T-helper 1 cell (primary cell): ENCODE measurements at places on chromosomes 7 and 10.

DNA sequence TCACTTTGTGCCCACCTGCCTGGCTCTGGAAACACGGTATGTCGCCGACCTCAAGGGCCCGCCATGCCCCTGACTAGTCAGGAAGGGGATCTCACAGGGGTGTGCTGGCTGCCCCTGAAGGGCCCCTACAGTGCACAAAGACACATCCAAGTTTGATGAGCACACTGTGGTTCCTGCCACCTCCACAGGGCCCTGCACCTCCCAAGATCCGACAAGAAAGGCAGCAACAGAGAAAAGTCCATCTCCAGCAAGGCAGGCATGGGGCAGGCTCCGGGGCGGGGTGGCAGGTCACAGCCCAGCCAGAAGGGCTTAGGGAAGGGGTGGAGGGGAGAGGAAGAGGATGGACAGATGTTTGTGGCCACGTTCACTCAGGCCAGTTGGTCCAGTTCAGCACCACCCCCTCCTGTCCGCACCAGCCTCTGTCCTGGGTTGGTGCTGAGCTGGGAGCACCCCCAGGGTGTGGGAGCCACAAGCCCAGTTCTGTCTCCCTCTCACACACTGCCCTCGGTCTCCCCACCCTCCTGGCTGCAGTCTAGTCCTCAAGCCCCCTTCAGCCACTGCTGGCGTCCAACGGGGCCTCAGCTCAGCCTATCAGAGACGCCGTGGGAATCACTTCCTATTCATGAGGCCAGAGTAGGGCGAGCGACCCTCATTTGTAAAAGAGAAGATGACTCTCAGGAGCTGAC, 11.5 kb downstream of the DRGX start:
- no peak for DNase-seq

GRCh38 chr10:72334825-72335393, 19.8 kb downstream of the DNAJB12 start:
- DNase-seq, result peak; percentile 81

GRCh38 chr7:7779888-7780287, 61.5 kb upstream of the RPA3 start:
- no peak for DNase-seq

- no peak for DNase-seq
Measured at GRCh38 chr7:67593794-67594193, 597.2 kb downstream of the TYW1 start.

DNA sequence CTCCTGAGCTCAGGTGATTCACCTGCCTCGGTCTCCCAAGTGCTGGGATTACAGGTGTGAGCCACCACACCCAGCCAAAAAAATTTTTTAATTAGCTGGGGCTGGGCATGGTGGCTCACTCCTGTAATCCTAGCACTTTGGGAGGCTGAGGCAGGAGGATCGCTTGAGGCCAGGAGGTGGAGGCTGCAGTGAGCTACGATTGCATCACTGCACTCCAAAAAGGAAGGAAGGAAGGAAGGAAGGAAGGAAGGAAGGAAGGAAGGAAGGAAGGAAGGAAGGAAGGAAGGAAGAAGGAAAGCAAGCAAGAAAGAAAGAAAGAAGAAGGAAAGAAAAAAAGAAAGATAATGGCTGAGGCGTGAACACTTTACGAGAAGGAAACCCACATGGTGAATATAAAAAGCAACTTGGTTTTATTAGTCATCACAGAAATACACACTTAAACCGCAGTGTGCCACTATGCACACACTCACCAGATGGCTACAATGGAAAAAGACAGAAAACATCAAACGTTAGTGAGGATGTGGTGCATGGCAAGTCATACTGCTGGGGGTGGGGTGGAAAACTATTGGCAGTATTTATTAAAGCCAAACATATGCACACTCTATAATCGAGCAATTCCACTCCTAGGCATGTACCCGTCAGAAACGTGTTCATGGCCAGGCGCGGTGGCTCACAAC, 4.4 kb upstream of the CCL26 start:
- no peak for DNase-seq

- no peak for DNase-seq
Measured at GRCh38 chr10:89677341-89677740, 24.0 kb upstream of the KIF20B start.

DNA sequence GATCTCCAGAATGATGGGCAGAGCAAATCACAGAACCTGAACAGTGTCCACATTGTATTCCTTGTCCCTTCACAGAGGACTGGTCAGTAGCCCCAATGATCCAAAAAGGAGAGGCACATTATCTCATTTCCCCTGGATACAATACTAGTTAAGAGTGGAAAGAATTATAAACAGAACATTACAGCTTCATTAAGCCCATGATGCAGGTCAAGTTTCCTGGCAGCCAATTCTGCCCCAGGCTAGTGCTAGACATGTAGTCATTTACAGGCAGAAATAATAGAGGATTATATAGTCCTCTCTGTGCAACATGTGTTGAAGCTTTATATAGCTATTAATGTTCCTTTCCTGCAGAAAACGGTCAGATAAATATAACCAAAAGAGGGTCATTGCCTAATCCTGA, 124.3 kb upstream of the WNT16 start:
- no peak for DNase-seq

GRCh38 chr10:112261281-112261822, 21.8 kb upstream of the TECTB start:
- DNase-seq, result no peak

DNA sequence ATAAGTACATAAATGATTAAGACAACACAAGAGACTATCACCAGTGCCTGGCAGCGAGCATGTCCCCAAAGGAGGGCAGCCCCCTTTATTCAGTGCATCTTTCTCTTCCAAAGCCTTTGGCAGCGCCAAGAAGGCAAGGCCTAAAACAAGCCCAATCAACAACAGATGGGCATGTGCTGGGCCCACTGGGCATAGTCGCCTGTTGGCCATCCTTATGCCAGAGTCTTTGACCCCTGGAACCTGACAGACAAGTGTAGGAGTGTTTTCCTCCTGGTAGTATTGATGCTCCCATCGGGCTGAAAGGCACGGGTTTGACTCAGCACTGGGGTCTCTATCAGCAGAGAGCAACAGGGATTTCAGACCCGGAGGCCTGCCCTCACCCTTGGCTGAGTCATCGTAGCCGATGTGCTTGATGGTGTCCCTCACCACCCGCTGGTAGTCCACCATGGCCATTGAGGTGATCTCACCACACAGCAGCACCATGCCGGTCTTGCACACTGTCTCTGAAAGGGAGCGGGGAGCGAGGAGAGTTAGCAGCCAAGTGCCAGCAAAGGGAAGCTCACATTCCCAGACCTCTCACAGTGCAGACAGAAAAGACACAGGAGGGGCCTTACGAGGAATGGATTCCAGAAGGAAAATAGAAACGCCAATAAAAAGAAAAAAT, 5.8 kb downstream of the MAT1A start:
- no peak for DNase-seq

DNA sequence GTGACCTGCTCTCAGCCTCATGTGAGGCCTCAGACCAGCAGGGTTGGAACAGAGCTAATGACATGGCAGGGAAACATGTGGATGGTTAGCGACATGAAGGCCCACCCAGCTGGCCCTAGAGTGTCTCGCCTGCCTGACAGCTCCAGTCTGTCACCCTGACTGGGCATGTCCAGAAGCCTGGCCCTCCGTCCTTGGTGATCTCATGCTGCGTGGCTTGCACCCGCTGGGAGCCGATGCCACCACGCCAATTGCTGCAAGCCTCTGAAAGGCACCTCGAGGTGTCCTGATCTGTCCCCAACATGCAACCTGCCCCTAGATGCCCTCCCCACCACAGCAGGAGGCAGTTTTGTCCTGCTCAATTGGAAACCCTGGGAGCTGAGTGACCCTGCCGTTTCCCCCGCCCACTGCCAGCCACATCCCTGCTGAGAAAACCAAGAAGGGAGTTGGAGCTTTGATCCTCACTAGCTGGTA, 27.8 kb upstream of the RET start:
- no peak for DNase-seq

DNA sequence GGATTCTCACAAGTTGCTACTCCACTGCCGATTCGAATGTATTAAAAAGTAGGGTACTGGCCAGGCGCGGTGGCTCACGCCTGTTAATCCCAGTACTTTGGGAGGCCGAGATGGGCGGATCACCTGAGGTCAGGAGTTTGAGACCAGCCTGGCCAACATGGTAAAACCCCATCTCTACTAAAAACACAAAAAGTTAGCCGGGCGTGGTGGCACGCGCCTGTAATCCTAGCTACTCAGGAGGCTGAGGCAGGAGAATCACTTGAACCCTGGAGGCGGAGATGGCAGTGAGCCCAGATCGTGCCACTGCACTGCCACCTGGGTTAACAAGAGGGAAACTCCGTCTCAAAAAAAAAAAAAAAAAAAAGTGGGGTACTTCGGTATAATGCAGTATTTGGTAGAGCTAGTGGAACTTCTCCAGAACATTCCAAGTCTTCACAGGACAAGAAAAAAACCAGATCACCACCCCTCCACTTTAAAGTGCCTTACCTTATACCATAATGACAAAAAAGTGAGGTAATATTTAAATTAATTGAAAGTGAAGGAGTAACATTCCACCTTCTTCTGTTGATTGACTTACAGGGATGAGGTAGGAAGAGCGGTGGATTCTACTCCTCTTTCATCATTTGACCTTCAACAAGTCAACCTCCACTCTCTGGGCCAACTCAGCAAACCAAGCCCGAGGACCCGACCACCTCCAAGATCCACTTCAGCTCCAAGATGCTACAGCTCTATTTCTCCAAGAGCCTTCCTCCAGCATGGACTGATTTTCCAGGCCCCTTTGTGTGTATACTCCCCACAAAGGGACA, 2.0 kb downstream of the BAZ1B start:
- DNase-seq, result peak; percentile 21

DNA sequence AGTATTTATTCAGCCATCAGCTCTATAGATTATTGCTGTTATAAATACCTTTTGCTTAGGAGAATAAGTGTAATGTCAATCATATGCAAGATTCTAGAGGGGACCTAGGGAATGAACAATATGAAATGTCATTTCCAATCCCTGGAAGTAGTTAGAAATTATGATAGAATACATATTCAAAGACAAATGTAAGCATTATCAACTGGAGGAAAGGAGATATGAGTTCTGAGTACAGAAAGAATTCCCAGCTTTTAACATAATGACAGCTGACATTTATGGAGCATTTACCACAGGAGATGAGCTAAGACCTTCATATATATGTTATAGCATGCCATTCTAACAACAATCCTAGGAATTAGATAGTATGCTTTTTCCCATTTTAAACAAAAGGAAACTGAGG, 86.2 kb downstream of the FAM13C start:
- no peak for DNase-seq

- DNase-seq, result no peak
Measured at GRCh38 chr7:78438433-78438832, 639.9 kb downstream of the PHTF2 start.

GRCh38 chr7:132319481-132319880, 256.8 kb downstream of the PLXNA4 start:
- DNase-seq, result no peak

- no peak for DNase-seq
Measured at GRCh38 chr10:126933116-126933515, 27.9 kb downstream of the DOCK1 start.

DNA sequence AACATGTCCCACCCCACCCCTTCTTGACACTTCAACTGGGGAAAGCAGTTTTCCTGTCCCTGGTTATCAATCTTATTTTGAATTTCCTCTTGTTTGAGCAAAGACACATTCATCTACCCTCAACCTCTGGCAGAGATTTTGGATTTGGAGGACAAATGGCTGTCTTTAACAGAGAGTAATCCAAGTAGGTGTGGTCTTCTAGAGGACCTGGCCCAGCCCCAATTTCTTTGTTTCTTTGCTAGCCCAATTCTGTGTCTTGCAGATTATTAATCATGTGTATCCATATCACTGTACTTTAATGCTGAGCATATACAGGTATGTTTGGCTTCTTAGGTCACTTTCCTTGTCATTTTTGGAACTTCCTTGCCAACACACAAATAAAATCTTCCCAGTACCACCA, 58.8 kb upstream of the ADCY1 start:
- no peak for DNase-seq

DNA sequence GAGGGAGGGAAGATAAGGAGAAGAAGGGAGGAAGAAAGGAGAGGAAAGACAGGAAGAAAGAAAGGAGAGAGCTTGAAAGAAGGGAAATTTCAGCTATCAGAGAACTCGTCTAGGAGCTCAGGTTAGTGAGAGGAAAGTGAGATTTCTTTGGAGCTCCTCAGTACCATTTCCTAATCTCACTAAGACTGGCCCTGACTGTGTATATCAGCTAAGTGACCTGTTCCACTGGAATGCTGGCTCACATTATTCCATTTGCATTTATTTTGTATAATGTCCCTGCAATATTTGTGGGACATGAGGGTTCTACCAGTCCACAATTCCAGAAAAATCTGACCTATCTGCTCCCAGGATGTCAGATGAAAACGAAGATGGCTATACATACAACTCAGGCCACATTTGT, 114.7 kb upstream of the CELF2 start:
- DNase-seq, result no peak

- DNase-seq, result peak; percentile 31
Measured at GRCh38 chr10:67612577-67613537, 83.1 kb downstream of the CTNNA3 start.

GRCh38 chr7:7524121-7524520, 11.6 kb downstream of the COL28A1 start:
- no peak for DNase-seq

DNA sequence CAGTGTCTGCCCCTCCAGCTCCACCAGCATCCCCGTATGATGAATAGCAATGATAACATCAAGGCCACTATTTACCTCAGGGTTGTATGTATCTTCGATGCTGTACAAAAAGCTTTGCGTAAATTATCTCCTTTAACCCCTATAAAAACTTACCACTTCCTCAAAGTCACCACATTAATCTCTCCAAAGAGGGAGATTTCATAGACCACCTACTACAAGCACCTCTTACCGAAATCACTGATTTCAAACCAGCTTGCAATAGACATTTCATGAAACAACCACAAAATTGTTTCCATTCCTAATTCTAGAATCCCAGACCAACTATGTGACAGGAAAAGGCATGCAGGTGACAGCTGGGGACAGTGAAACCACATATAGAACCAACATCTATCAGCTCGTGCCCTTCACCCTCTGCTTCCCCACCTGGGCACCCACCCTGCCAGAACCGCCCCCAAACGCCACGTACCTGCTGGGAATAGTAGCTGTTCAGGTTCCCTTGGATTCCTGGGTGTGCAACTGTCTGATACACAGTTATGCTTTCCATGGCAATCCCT, 20.1 kb upstream of the MMP21 start:
- no peak for DNase-seq
